Hematopoietic multipotent progenitor cell treated with erythropoietin and hydrocortisone succinate and interleukin-3 and kit ligand, for 17 days (in vitro differentiated cells): ENCODE measurements at places on chromosomes 5 and 9.

- no peak for DNase-seq
Observed at GRCh38 chr9:86122311-86122710, 23.0 kb upstream of the GOLM1 start.

GRCh38 chr5:122908662-122909061 lies 63.2 kb downstream of the SNX24 start:
- DNase-seq, result no peak

GRCh38 chr5:171537070-171537849 lies 117.8 kb downstream of the FGF18 start:
- DNase-seq, result no peak

GRCh38 chr5:6378766-6379103 lies 388 bp upstream of the MED10 start:
- no peak for DNase-seq

GRCh38 chr5:12237837-12238575 lies 333.8 kb upstream of the CTNND2 start:
- no peak for DNase-seq

GRCh38 chr9:126624912-126625311 lies 11.2 kb downstream of the LMX1B start:
- no peak for DNase-seq

DNA sequence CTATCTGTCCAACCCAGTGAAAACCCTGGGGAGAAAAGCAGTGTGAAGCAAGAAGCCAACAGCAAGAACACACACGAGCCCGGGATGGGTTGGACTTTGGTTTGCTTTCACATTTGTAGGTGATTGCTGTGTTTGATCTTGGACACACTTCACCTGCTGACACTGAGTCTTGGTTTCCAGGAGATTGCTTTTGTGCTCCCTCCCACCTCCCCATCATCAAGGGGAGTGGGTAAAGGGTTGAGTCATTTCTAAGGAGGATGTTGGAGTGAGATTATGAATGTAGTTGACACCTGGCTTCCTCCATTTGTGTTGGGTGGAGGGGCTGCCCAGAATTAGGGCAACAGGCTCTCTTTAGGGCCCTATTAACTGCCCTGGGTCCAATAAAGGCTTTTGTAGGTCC lies 37.5 kb downstream of the ANKDD1B start:
- no peak for DNase-seq

DNA sequence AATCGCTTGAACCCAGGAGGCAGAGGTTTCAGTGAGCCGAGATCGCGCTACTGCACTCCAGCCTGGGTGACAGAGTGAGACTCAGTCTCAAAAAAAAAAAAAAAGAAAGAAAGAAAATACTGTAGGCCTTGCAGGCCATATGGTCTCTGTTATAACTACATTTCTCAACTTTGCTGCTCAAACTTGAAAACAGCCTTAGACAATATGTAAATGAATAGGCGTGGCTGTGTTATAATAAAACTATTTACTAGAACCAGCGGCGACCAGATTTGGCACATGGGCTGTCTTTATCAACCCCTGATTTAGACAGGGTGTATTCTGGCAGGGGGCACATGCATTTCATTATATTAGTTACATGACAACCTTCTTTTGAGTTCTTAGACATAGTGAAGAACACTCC lies 130.0 kb downstream of the C9orf152 start:
- no peak for DNase-seq

GRCh38 chr9:96417051-96417586 lies 1.1 kb downstream of the ZNF367 start:
- DNase-seq, result peak; percentile 80

- no peak for DNase-seq
Observed at GRCh38 chr5:50824109-50824508, 157.7 kb downstream of the PARP8 start.
